ENCODE measurements at places on chromosomes 11 and 22.

DNA sequence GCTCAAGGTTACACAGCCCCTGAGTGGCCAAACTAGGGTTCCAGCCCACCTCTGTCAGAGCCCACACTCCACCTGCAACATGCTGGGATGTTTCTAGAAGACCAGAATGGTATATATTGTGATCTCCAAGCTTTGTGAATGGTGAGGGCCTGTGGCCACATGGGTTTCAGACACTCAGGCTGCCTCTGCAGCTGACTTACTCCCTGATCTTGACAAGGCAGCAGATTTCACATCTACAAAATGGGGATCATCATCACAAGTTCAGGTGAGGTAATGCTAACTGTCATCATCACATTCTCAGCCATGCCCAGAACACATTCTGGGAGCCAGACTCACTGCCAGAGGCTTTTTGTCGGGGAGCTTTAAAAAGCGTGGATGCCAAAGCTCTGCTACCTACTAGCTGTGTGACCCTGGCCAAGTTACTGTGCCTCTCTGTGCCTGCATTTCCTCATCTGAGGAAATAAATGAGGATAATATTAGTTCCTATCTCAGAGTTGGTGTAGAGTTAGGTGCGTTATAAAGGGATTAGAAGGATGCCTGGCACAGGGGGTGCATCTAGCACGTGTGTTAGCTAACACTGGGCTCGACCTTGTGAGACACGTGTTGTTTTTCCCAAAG is 24.9 kb upstream of the WNT11 start:
- no peak for DNase-seq

GRCh38 chr11:47175746-47176327 is 842 bp downstream of the ARFGAP2 start:
- no peak for DNase-seq

GRCh38 chr11:84129961-84130576 is 843.9 kb upstream of the CCDC90B start:
- no peak for DNase-seq

DNA sequence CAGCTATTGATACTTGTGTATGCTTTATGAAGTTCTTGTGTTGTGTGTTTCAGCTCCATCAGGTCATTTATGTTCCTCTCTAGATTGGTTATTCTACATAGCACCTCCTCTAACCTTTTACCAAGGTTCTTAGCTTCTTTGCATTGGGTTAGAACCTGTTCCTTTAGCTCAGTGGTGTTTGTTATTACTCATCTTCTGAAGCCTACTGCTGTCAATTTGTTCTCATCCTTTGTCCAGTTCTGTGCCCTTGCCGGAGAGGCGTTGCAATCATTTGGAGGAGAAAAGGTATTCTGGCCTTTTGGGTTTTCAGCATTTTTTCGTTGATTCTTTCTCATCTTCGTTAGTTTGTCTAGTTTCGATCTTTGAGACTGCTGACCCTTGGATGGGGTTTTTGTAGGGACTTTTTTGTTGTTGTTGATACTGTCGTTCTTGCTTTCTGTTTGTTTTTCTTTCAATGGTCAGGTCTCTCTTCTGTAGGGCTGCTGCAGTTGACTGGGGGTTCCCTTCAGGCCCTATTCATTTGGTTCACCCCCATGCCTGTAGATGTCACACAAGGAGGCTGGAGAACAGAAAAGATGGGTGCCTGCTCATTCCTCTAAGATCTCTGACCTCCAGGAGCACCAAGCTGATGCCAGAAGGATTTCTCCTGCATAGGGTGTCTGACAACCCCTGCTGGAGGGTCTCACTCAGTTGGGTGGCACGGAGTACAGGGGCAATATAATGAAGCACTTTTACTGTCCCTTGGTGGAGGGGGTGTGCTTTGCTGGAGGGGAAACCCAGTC is 35.9 kb upstream of the MUC15 start:
- no peak for DNase-seq
